Renal pelvis (tissue), 12 donors: ENCODE measurements at places on chromosomes 13 and 19. TPM values are rescaled to one million over a fixed set of nuclear protein-coding genes. Genes with fewer than 3 reads are reported as not detected.

Gene KIR3DL2
- not detected for polyA plus RNA-seq

GRCh38 chr13:29164116-29164515 is 344.0 kb downstream of the MTUS2 start:
- DNase-seq: no peak

DNA sequence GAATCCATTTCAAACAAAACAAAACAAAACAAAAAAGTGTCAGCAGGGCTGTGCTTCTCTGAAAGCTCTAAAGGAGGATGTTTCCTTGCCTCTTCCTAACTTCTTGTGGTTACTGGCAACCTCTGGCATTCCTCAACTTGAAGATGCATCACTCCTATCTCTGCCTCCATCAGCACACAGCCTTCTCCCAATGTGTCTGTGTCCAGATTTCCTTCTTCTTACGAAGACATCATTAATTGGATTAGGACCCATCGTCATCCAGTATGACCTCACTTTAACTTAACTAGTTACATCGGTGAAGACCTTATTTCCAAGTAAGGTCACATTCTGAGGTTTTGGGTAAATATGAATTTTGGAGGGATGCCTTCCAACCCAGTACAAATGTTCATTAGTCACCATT is 33.8 kb upstream of the GTF2F2 start:
- DNase-seq: no peak

DNA sequence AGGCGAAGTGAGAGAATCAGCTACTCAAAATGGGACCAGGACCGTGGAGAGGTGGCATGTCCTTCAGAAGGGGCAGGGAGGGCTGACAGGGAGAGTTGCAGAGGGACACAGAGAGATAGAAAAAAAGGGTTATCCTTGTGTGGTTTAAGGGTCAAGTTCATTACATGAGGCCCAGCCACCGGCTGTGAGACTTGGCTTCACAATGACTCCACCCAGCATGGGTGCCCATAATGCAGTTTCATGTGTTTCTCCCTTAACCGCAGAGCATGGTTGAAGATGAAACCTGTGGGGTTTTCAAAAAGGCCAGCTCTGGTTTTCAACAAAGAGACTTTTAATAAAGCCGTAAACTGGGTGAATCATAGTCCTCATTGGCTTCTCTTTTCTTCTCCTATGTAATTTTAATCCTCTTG is 164.6 kb downstream of the KLF5 start:
- DNase-seq: no peak

GRCh38 chr13:70703755-70704154 is 595.5 kb upstream of the KLHL1 start:
- DNase-seq: no peak

GRCh38 chr13:101846701-101847100 is 394.2 kb downstream of the ITGBL1 start:
- no peak for DNase-seq

GRCh38 chr19:48826606-48827020 is 9.7 kb downstream of the HSD17B14 start:
- DNase-seq: no peak
